ENCODE measurements at places on chromosomes 7 and 10.

- DNase-seq, result no peak
Measured at GRCh38 chr10:128018691-128019090, 107.5 kb downstream of the MKI67 start.

GRCh38 chr10:132336064-132336746 lies 4.2 kb downstream of the LRRC27 start:
- DNase-seq, result no peak

GRCh38 chr7:79091661-79092060 lies 361.8 kb downstream of the MAGI2 start:
- no peak for DNase-seq

- DNase-seq, result no peak
Measured at GRCh38 chr7:27030393-27031050, 65.3 kb downstream of the HOXA1 start.

GRCh38 chr10:118238573-118239235 lies 103.4 kb downstream of the FAM204A start:
- DNase-seq, result no peak

GRCh38 chr7:34584526-34584925 lies 73.5 kb upstream of the NPSR1 start:
- DNase-seq, result no peak

GRCh38 chr7:158013085-158013668 lies 574.4 kb downstream of the PTPRN2 start:
- no peak for DNase-seq

- no peak for DNase-seq
Measured at GRCh38 chr10:110241841-110242240, 34.4 kb downstream of the MXI1 start.

DNA sequence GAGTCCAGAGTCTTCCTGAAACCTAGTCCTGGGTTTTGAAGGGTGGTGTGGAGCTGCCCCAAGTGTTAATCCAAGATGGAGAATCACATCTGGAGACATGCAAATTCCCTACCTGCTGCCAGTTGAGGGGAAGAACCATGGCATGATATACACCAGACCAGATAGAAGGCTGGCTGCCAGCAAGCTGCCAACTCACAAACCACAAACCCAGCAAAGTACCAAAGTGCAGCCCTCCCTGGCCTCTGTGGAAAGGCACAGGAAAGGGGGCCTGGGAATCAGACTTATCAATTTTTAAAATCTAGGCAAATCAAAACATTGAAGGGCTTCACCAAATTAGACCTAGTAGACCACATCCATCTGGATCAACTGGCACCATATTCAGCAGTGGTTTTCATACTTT lies 157.0 kb downstream of the TMEM26 start:
- no peak for DNase-seq
